ENCODE measurements at places on chromosomes 1 and 21.
A peak's percentile ranks its signal among the peaks of the same experiment; 100 is the strongest.

DNA sequence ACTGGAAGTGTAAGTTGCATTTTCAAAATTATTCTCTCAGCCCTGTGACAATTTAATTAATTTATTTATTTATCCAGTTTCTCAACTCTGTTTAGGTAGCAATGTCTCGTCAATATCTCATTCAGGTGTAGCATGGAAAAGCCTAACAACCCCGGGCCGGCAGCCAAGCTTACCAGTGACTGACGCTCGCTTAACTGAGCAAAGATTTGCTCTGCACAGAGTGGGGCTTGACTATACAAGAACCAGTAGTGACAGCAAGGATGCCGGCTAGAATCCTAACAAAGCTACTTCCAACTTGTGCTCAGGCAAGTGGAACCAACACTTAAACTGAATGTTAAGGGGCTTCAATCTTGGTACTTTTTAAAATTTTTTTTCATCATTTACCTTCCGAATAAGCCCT is 80.9 kb upstream of the ESRRG start:
- DNase-seq: no peak

- DNase-seq: peak; percentile 88
These were observed 45.5 kb downstream of the TGFB2 start for GRCh38 chr1:218390618-218391017.

- DNase-seq: no peak
These were observed 18.7 kb upstream of the CSF1 start for GRCh38 chr1:109891930-109892329.

GRCh38 chr1:15958111-15958510 is 17.8 kb downstream of the ZBTB17 start:
- DNase-seq: no peak
